Neural crest cell (in vitro differentiated cells): ENCODE measurements at places on chromosomes 11 and 22.

GRCh38 chr22:45268167-45268957 lies 16.4 kb upstream of the UPK3A start:
- H3K36me3 ChIP-seq: no peaks in the 10 kb centered on the region
- H3K4me1 ChIP-seq: peaks cover 30% of the 10 kb centered on the region
- peak; percentile 53 for DNase-seq
- peaks cover 13% of the 10 kb centered on the region for H3K27me3 ChIP-seq
- H3K4me3 ChIP-seq: peak overlapping the region; percentile 90
- H3K27ac ChIP-seq: no peak overlapping the region

DNA sequence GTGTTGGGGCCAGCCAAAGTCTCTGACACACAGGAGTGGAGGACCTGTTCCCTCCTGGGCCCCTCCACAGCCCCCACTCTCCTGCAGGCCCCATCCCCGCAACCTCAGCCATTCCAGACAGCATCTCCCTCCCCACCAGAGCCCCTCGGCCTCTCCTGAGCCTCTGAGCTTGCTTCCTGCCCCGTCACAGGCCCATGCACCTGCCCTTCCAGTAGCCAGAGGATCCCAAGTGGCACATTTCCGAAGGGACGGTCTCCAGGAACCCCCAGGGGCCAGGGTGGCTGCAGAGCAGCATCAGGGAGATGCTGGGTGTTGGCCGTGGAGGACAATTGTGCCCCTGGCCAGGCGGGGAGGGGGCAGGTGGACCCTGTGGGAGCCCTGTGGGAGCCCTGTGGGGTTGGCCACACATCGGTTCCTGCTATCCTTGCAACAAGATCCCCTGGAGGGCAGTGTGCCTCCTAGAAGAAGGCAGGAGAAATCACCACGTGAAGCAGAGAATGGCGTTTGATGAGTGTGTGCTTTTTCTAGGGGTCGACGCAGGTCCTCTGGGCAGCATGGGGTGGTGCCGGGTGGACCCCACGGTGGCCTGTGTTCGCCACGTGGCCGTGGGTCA lies 45.3 kb upstream of the PPARA start:
- H3K4me3 ChIP-seq: no peak overlapping the region
- H3K4me1 ChIP-seq: peaks cover 3% of the 10 kb centered on the region
- no peak overlapping the region for H3K27ac ChIP-seq
- DNase-seq: no peak
- no peaks in the 10 kb centered on the region for H3K36me3 ChIP-seq
- H3K27me3 ChIP-seq: no peaks in the 10 kb centered on the region

DNA sequence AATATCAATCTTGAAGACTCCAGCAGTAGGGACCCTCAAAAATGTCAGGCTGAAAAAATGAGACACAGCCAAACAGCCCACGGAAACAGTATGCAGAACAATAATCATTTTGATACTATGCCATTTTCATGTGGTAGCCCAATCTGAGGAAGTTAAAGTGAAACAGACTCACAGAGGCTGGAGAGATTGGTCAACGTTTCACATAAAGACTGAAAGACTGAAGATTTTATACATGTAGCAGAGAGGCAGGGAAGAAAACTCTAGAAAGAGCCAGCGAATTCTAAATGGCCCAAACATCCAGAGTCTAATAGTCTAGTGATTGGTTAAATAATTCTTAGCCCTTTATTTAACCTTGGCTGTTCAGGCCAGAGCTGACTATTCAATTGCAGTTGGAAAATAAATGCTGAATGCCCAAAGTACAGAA lies 49.4 kb downstream of the MAML2 start:
- H3K4me3 ChIP-seq: no peak overlapping the region
- peaks cover 32% of the 10 kb centered on the region for H3K4me1 ChIP-seq
- no peaks in the 10 kb centered on the region for H3K27me3 ChIP-seq

- peak; percentile 61 for DNase-seq
- no peaks in the 10 kb centered on the region for H3K36me3 ChIP-seq
- H3K4me1 ChIP-seq: peaks cover 10% of the 10 kb centered on the region
- H3K27me3 ChIP-seq: peaks cover 3% of the 10 kb centered on the region
- H3K27ac ChIP-seq: no peak overlapping the region
These were observed 7.4 kb downstream of the PLXNB2 start for GRCh38 chr22:50299785-50300619.

- H3K4me1 ChIP-seq: peaks cover 24% of the 10 kb centered on the region
- H3K36me3 ChIP-seq: no peaks in the 10 kb centered on the region
- H3K27ac ChIP-seq: no peak overlapping the region
- DNase-seq: peak; percentile 12
These were observed 1.6 kb downstream of the SPTBN2 start for GRCh38 chr11:66727282-66728037.

GRCh38 chr22:26974914-26975803 lies 317.8 kb downstream of the MIAT start:
- no peaks in the 10 kb centered on the region for H3K36me3 ChIP-seq
- H3K4me3 ChIP-seq: no peak overlapping the region
- no peaks in the 10 kb centered on the region for H3K4me1 ChIP-seq
- no peak overlapping the region for H3K27ac ChIP-seq
- peaks cover 43% of the 10 kb centered on the region for H3K27me3 ChIP-seq
- no peak for DNase-seq

GRCh38 chr11:15158351-15159015 lies 43.8 kb downstream of the INSC start:
- H3K27ac ChIP-seq: peak overlapping the region; percentile 32
- DNase-seq: no peak
- H3K4me1 ChIP-seq: peaks cover 28% of the 10 kb centered on the region
- H3K4me3 ChIP-seq: no peak overlapping the region
- no peaks in the 10 kb centered on the region for H3K27me3 ChIP-seq

- H3K4me1 ChIP-seq: no peaks in the 10 kb centered on the region
- H3K4me3 ChIP-seq: no peak overlapping the region
- DNase-seq: no peak
- H3K36me3 ChIP-seq: no peaks in the 10 kb centered on the region
- H3K27me3 ChIP-seq: peaks cover 57% of the 10 kb centered on the region
These were observed 9.4 kb downstream of the NCF4 start for GRCh38 chr22:36870250-36870649.

GRCh38 chr11:65423516-65424204 lies 1.1 kb downstream of the NEAT1 start:
- no peak for DNase-seq
- peaks cover 89% of the 10 kb centered on the region for H3K4me1 ChIP-seq
- peak overlapping the region; percentile 92 for H3K4me3 ChIP-seq
- H3K36me3 ChIP-seq: no peaks in the 10 kb centered on the region
